ENCODE measurements at places on chromosomes 16 and 17.
A peak's percentile ranks its signal among the peaks of the same experiment; 100 is the strongest.

- peaks cover 16% of the 10 kb centered on the region for H3K4me1 ChIP-seq
- no peak overlapping the region for H3K27ac ChIP-seq
- H3K36me3 ChIP-seq: no peaks in the 10 kb centered on the region
These were observed 1.1 kb downstream of the RPRML start for GRCh38 chr17:46977750-46978488.

GRCh38 chr16:4640572-4641305, 16.1 kb downstream of the MGRN1 start:
- ATAC-seq: no peak
- no peaks in the 10 kb centered on the region for H3K36me3 ChIP-seq
- no peak overlapping the region for H3K27ac ChIP-seq

- peaks cover 16% of the 10 kb centered on the region for H3K4me1 ChIP-seq
- H3K27me3 ChIP-seq: no peaks in the 10 kb centered on the region
- H3K27ac ChIP-seq: peak overlapping the region; percentile 94
- H3K4me3 ChIP-seq: peak overlapping the region; percentile 77
- no peaks in the 10 kb centered on the region for H3K36me3 ChIP-seq
These were observed 6.4 kb downstream of the NFE2L1 start for GRCh38 chr17:48054238-48055185.

- no peak overlapping the region for H3K27ac ChIP-seq
- peaks cover 75% of the 10 kb centered on the region for H3K27me3 ChIP-seq
- H3K36me3 ChIP-seq: no peaks in the 10 kb centered on the region
- H3K4me1 ChIP-seq: no peaks in the 10 kb centered on the region
- ATAC-seq: no peak
- no peak overlapping the region for H3K4me3 ChIP-seq
These were observed 27.1 kb upstream of the MGAT5B start for GRCh38 chr17:76840884-76841775.

DNA sequence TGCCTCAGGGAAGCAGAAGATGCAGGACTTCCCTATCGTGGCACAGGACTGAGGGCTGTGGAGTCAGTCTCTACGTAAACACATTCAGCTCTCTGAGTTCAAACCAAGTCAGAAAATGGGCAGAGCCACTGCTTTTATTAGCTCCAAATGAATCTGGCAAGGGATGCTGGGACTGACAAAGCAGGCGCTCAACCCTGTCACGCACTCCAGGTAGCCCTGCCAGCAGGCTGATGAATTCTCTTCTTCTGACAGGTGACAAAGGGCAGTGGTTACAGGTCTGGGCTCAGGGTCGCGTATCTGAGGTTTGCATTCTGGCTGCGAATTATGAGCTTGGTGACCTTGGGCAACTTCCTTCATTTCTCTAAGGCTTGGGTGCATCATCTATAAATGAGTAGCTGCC, 9.4 kb downstream of the RPH3AL start:
- no peak overlapping the region for H3K4me3 ChIP-seq
- H3K27me3 ChIP-seq: peaks cover 16% of the 10 kb centered on the region
- no peaks in the 10 kb centered on the region for H3K4me1 ChIP-seq
- no peak for ATAC-seq
- H3K36me3 ChIP-seq: no peaks in the 10 kb centered on the region
- H3K27ac ChIP-seq: no peak overlapping the region

DNA sequence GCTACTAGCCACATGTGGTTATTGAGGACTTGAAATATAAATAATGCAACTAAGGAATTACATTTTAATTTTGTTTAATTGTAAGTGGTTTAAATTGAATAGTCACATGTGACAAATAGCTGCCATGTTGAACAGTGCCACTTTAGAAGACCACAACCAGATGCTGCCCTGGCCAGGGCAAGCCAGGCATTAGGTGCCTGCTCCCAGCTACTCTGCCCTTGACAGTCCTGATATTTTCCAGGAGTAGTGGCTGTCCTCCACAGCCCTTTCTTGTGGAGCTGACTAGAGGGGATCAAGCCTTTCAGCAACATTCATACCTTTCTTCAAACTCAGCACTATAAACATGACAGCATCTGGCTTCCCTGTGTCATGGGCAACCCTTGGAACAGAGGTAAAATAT, 31.0 kb downstream of the TMEM100 start:
- no peak overlapping the region for H3K4me3 ChIP-seq
- no peaks in the 10 kb centered on the region for H3K27me3 ChIP-seq
- H3K4me1 ChIP-seq: peaks cover 27% of the 10 kb centered on the region

DNA sequence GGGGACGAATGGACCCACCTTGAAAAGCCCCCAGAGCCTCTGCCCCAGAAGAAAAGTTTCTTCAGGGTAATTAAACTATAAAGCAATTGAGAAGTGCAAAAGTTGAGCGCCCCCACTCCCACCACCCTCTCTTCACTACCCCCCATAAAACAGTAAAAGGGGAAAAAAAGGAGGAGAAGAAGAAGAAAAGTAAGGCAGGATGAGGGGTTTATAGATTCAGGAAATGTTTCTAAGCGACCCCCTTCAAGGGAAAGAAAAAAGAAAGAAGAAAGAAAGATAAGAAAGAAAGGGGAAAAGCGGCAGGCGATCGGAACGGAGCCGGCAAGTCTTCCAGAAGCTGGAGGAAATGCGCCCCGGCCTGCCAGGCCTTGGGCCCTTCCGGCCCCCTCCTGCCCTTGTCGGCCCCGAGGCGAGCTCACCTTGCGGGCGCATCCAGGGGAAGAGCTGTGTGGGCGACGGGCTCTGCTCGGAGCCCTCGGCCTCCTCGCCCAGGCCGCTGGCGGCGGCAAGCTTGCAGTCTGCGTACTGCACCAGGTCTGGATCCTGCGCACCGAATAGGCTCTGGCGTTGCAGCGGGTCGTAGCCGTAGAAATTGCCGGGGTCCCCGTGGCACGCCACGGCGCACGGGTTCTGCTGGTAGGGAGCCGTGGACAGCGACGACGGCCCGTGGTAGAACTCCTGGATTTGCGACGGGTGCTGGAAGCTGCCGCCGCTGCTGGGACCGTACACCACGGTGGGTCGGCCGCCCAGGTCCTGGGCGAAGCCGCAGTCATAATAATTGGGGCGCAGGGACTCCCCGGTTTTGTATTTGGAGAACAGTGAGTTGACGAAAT, 1.0 kb downstream of the HOXB8 start:
- no peak overlapping the region for H3K27ac ChIP-seq
- peak overlapping the region; percentile 16 for H3K4me3 ChIP-seq
- no peaks in the 10 kb centered on the region for H3K4me1 ChIP-seq
- ATAC-seq: no peak
- H3K36me3 ChIP-seq: no peaks in the 10 kb centered on the region
- peaks cover 99% of the 10 kb centered on the region for H3K27me3 ChIP-seq

- H3K27ac ChIP-seq: no peak overlapping the region
- ATAC-seq: no peak
- no peak overlapping the region for H3K4me3 ChIP-seq
- no peaks in the 10 kb centered on the region for H3K4me1 ChIP-seq
- no peaks in the 10 kb centered on the region for H3K27me3 ChIP-seq
- H3K36me3 ChIP-seq: no peaks in the 10 kb centered on the region
These were observed 37.0 kb downstream of the TEFM start for GRCh38 chr17:30869005-30869404.

GRCh38 chr17:80591788-80592187, 47.1 kb downstream of the RPTOR start:
- ATAC-seq: no peak
- no peaks in the 10 kb centered on the region for H3K36me3 ChIP-seq
- H3K27me3 ChIP-seq: no peaks in the 10 kb centered on the region
- no peak overlapping the region for H3K27ac ChIP-seq

DNA sequence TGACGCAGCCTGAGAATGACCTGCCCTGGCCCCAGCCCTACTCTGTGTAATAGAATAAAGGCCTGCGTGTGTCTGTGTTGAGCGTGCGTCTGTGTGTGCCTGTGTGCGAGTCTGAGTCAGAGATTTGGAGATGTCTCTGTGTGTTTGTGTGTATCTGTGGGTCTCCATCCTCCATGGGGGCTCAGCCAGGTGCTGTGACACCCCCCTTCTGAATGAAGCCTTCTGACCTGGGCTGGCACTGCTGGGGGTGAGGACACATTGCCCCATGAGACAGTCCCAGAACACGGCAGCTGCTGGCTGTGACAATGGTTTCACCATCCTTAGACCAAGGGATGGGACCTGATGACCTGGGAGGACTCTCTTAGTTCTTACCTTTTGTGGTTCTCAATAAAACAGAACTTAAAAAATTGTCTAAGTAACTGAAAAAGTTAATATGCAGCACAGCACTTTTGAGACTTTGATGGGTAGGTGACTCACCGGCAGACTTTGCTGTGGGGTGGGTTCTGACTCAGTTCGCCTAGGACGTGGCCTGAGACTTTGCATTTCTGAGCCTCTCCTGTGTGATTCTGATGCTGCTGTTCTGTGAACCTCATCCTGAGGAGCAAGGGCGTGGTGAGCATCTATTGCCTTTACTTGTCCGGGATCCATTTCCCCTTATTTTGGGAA, 5.7 kb downstream of the LAT start:
- no peaks in the 10 kb centered on the region for H3K4me1 ChIP-seq
- H3K27me3 ChIP-seq: peaks cover 11% of the 10 kb centered on the region
- H3K27ac ChIP-seq: no peak overlapping the region
- no peak for ATAC-seq

DNA sequence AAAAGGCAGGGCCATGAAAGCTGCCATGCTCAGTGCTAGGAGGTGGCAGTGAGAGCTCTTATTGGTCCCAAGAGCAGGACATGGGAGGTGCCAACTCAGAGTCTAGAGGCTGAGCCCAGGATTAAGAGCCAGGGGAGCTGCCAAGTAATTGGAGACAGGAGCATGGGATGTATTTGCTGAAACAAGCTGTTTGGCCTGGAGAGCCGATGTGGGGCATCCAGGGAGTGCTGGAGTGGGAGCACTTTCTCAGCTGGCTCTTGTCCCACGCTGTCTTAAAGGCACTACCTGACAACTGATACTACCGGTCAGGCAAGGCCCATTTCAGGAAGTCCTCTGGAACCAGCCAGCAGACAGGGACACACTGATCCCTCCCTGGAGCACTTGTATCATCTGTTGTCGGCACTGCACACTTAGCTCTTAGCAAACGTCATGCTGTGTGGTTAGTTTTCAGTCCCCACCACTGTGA, 19.3 kb downstream of the ANKFN1 start:
- peak; percentile 34 for ATAC-seq
- peak overlapping the region; percentile 31 for H3K27ac ChIP-seq
- no peak overlapping the region for H3K4me3 ChIP-seq
- no peaks in the 10 kb centered on the region for H3K27me3 ChIP-seq

- no peak overlapping the region for H3K27ac ChIP-seq
- no peaks in the 10 kb centered on the region for H3K4me1 ChIP-seq
- H3K4me3 ChIP-seq: no peak overlapping the region
- no peaks in the 10 kb centered on the region for H3K36me3 ChIP-seq
- ATAC-seq: no peak
These were observed 799.0 kb downstream of the KCNJ2 start for GRCh38 chr17:70968302-70968701.

- no peak overlapping the region for H3K4me3 ChIP-seq
- peaks cover 67% of the 10 kb centered on the region for H3K36me3 ChIP-seq
- no peaks in the 10 kb centered on the region for H3K4me1 ChIP-seq
These were observed 29.0 kb downstream of the PIMREG start for GRCh38 chr17:6473128-6473767.

GRCh38 chr17:57283203-57283971, 27.1 kb downstream of the MSI2 start:
- ATAC-seq: no peak
- H3K27me3 ChIP-seq: no peaks in the 10 kb centered on the region
- H3K4me3 ChIP-seq: no peak overlapping the region
- H3K27ac ChIP-seq: no peak overlapping the region
- no peaks in the 10 kb centered on the region for H3K4me1 ChIP-seq

Data from gastroesophageal sphincter (tissue), 4 donors.